Caco-2 (cell line): ENCODE measurements at places on chromosomes 2 and 18.

- DNase-seq = no peak
Observed at GRCh38 chr2:71064754-71065621, 3.5 kb upstream of the NAGK start.

DNA sequence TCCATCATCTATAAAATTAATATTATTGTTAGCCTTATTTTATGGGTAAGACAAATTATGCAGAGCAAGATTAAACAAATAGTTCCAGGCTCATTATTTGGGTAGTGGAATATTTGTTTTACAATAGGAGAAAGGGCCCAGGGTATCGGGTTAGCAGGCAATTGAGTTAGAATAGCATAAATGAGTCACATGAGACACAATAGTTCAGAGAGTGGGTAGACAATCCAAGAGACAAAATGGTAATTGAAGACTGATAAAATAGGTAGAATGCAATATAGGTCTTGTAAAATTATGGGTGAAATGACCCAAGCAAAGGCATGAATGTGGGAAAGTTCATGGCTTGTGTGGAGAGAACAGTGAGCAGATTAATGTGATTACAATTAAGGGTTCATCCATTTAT is 790.9 kb upstream of the GCFC2 start:
- DNase-seq = no peak

- no peak for DNase-seq
Observed at GRCh38 chr2:68832233-68832869, 38.8 kb downstream of the BMP10 start.

DNA sequence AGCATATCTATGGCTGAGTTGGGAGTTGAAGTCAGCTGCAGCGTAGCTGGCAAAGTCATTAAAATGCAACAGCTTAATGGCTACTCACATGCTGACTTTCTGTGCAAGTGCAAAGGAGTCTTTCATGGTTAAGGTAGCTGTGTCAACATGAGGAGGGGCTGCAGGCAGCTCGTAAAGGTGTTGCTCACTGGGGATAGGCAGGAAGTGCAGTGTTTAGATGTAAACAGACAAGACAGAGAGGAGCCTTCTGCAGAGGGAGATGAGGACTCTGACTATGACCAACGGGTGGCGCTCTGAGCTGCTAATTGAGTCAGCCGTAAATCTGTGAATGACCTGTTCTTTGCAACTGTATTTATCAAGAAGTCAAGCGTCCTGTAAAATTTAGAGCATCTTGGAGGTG is 22.3 kb upstream of the CAVIN2 start:
- DNase-seq = no peak

DNA sequence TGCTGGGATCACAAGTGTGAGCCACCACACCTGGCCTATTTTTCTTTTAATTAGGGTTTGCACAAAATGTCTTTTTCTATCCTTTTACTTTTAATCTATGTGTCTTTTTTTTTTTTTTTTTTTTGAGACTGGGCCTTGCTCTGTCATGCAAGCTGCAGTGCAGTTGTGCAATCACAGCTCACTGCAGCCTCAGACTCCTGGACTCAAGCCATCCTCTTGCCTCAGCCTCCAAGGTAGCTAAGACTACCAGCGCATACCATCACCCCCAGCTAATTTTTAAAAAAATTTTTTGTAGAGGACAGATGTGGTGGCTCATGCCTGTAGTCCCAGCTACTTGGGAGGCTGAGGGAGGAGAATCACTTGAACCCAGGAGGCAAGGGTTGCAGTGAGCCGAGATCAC is 27.1 kb downstream of the ADCY3 start:
- no peak for DNase-seq

DNA sequence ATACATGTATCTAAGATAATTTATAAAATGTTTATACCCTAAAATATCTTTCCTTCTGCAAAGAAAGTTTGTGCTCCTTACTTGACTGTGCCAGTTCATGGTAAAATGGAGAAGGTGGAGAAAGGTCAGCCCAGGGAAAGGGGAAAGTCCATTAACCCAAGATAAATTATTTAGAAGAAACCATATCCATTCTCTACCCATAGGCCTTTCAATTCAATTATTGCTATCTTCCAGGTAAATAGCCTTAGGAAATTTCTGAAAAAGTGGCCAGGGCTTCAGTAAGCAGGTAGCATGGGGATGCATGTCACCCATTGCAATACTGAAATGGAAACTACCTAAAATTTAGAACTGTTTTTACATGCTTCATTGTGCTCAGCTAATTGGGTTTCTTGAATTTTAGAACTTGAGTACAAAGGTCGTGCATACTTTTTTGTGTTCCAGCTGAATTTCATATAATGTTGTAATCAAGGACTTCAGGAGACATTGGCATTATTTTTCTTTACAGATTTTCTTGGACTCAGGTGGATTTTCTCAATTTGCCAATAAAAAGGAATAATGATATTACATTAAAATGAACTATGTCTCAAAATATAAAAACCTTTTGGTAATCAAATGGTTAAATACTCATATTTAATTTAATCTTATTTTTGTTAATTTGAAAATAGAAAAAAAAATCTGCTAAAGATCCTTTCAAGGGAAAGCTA is 124.9 kb downstream of the CSRNP3 start:
- DNase-seq = no peak

DNA sequence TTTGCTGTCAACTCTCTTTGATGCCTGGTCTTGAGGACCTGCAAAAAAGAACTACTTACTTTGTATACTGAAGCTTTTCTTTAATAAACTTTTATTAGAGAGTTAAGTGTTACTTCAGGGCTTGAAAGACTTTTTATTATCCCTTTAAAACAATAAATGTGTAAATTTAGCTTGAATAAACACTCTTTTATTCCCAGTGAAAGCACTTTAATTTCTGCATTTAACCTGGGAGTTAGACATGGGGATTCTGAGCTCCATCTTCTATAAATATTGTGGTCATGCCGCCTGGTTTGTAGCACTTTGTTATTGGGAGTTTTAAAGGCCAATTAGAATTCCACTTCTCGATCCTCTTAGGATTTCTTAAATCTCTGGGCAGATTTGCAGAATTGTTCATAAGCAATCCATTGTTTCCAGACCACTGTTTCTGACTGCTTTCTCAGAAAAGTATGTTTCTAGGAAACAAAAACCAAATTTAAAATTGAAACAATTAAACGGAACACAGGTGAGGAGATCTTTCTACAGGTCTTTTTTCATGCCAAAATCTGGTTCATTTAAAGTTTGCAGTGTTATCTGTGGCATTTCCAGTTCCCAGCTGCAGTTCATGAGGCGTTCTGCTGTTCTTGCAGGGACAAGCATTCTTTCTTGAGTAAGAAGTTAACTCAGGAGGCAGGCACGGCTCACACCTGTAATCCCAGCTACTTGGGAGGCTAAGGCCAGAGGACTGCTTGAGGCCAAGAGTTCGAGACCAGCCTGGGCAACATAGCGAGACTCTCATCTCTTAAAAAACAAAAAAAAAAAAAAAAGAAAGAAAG is 18.1 kb upstream of the E2F6 start:
- DNase-seq = no peak

- DNase-seq = no peak
Observed at GRCh38 chr2:132497591-132497990, 81.0 kb downstream of the GPR39 start.

DNA sequence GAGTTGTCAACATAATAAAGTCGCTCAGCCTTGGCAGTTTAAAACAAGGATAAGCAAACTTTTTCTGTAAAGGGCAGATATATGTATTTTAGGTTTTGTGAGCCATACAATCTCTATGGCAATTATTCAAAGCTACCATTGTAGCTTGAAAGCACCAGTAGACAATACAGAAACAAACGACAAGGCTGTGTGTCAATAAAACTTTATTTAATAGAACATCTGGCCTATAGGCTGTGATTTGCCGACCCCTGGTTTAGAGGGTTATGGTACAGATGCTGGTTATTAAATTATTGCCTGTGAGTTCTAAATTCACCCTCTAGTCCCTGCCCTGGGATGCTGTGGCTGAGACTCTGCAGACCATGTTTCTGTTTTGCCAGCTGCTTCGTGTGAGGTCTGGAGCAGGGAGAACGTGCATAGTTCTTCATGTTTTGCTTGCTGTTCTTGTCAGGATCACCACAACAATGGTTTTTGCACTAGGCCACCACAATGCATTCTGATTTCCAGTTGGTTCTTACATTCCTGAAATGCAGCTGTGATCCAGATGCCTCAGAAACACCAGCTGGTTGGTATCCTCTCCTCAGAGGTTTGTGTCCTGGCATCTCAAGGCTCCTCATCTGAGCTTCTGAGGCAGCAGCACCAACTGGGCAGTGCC is 46.6 kb downstream of the ICOS start:
- no peak for DNase-seq

DNA sequence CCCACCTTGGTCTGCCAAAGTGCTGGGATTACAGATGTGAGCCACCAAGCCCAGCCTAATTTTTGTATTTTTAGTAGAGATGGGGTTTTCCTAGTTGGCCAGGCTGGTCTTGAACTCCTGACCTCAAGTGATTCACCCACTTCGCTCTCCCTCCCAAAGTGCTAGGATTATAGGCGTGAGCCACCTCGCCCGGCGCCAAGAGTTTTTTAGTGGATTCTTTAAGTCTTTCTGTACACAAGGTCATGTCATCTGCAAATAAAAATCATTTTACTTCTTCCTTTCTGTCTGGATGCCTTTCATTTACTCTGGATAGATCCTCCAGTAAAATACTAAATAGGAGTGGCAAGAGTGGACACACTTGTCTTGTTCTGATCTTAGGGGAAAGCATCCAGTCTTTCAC is 61.7 kb downstream of the KCMF1 start:
- DNase-seq = no peak
